Activated naive CD4-positive, alpha-beta T cell (primary cell): ENCODE measurements at places on chromosomes 2 and 18.

DNA sequence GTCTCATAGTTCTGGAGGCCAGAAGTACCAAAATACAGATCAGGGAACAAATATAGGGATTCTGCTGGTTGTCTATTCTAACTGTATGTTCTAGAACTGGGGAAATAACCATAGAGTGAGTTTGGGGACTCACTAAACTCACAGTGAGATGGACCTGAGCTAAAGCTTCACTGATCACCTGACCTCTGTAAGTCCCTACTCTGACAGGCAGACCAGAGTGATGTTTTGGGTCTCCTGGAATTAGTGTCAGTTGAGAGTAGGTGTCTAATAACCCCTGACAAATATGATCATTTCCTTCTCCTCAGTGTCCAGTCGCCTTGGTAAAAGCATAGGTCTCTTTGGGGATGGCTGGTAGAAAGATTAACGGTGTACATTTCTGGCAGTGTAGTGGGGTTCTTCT, 14.2 kb downstream of the PIKFYVE start:
- no peak for DNase-seq

DNA sequence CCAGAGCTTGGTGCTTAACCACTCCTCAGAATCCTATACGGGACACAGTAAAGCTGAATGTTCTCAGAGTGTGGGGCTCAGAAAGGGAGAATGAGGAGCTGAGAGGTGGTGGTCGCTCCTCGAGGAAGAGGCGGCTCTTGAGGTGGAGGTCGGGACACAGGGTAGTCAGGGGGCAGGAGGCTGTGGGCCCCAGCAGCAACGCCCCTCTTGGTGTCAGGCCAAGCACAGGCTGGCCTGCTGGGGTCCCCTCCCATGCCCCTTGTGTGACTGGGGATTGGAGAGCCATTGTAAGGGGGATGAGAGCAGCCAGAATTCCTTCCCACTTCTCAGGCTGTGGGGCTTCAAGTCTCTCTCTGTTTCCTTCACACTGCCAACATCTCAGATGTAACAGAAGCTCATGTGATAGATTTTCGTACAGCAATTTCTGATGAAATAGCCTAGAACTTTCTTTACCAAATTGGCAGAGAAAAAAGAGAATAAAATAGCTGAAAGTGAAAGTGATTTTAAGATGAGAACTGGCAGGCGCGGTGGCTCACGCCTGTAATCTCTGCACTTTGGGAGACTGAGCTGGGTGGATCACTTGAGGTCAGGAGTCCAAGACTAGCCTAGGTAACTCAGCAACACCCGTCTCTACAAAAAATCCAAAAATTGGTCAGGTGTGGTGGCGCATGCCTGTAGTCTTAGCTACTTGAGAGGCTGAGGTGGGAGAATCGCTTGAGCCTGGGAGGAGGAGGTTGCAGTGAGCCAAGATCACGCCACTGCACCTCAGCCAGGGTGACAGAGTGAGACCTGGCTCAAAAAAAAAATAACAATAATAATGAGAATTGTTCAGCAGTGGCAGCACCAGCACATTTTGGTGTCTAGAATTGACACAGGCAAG, 61.1 kb upstream of the RPL31 start:
- DNase-seq: no peak

- no peak for DNase-seq
Measured at GRCh38 chr2:230885463-230886130, 20.9 kb downstream of the ITM2C start.

DNA sequence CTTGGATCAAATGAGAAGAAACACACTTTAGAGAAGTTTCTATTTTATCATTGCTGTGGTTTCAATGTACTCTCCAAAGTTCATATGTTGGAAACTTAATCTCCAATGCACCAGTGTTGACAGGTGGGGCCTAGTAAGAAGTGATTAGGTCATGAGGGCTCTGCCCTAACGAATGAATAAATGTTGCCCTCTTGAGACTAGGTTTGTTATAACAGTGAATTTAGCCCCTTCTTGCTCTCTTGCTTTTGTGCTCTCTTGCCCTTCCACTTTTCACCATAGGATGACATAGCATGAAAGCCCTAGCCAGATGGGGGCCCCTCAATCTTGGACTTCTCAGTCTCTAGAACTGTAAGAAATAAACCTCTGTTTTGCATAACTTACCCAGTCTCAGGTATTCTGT, 664.8 kb downstream of the DCC start:
- no peak for DNase-seq

DNA sequence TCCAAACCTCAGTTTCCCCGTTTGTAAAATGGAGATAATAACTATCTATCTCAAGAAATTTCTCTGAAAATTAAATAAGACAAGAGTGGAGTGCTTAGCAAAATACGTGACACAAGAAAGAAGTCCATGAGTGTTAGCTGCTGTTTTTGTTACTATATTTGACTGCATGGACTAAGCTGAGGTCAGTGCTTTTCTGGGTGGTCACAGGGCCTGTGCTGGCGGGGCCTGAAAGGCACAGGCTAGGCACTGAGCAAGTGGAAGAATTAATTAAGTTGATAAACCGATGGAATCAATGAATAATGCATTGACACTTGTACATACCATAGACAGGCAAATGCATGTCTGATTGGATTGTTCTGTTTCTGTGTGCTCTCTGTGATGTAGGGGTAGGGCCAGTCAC, 27.3 kb downstream of the RPL37A start:
- DNase-seq: no peak

DNA sequence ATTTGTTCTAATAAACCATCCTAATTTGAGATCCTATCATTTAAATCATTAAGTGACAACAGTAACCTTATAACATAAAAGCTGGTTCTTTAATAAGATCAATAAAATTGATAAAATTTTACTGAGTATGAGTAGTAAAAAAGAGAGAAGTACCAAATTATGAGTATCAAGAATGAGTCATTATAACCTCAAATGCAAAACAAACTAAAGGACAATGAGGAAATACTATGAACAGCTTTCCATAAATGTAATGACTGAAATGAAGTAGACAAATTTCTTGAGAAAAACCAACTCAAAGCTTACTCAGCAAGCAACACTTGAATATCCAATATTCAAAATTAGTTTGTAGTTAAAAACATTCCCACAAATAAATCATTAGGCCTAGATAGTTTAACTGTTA, 433.0 kb downstream of the ZEB2 start:
- no peak for DNase-seq

- DNase-seq: no peak
Measured at GRCh38 chr18:49788327-49788898, 24.9 kb downstream of the ACAA2 start.

GRCh38 chr2:234444242-234444730, 52.6 kb downstream of the ARL4C start:
- no peak for DNase-seq

GRCh38 chr2:151150331-151151320, 111.0 kb downstream of the RBM43 start:
- DNase-seq: no peak

DNA sequence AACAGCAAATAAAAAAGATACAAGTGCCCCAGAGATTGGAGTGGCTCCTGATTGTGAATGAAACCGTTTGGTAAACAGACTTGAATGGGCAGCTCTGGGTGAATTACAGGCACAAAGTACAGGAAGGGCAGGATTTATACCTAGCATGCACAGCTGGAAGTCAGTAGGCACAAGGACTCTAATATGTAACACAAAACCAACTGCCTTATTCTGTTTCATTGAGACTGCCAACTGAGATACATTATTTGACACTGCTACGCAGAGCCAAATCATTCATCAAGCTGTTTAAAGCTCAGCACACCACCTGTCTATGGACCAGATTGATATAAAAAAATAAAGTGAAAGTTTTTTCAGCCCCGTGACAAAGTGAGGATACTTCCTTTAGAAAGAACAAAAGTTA, 541.2 kb downstream of the NUP35 start:
- no peak for DNase-seq

GRCh38 chr2:155599834-155600233, 732.7 kb downstream of the NR4A2 start:
- DNase-seq: no peak

DNA sequence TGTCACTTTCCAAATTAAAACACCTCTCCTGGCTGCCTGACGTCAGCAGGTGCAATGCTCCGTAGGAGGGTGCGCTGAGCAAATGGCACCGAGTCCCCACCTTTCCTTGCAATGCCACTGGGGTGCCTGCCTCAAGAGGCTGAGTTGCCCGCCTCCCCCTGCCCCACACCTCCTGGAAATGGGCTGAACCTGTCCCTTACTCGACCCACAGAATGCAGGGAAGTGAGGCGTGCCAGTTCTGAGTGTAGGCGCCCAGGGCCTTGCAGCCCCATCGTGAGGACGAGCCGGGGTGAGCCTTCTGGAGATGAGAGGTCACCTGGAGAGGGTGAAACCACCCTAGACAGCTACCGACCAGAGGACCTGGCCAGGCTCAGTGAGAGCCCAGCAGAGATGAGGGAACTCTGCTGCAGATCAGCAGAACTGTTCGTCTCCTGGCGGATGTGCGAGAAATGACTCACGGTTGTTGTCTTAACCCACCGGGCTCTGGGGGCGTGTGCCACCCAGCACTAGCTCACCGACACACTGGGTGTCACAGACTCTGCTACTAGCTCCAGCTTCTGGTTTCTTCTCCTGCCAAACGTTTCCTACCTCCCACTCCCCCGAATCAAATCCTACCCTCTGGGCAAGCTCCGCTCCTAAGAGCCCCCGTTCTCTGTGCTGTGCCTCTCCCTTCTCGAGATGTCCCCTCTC, 168.7 kb upstream of the HDAC4 start:
- no peak for DNase-seq

DNA sequence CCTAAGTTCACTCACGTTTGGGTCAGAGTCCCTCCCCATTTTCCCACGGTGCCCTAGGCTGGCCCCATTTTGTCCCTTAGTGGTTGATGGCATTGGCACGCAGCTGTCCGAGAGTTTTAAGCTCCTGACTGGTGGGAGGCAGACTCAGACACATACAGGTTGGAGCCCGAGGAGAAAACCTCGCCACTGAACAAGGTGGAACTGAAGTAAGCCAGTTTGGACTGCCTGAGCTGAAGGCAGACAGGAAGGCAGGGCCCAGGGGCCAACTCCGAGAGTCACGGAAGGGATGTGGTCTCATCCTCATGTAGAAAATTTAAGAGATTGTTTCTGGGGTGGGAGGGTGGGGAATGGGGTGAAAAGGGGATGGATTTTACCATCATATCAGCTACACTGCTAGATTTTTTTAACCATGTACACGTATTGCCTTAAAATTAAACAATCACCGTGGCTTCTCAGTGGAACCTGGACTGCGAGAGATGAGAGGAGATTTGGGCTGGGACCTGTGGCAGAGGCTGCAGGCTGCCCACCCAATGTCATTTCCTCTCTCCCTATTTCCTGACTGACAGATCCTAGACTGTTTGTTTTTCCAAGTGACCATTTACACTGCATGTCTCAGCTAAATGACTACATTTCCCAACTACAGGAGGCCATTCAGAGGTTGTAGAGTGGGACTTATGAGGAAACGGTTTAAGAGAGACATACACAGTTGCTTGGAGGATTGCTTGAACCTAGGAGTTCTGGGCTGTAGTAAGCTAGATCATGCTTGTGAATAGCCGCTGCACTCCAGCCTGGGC, 19.4 kb upstream of the NMUR1 start:
- no peak for DNase-seq

DNA sequence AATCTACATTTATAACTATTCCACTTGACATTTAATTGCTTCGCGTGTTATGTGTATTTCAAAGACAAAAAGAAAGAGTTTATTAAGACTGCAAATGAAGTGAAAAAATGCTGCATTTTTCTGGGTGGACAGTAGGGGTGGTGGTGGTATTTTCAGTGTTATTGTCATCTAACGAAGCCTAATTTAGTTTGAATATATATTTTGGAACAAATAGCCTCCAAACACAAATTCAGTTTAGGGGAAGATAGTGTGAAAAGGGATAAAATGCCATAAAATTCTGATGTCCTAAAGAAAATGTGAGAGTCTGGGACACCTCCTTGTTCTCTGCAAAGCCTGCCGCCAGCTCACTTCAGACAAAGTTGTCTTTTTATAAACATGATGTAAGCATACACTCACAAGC, 425.1 kb downstream of the NRXN1 start:
- DNase-seq: no peak

DNA sequence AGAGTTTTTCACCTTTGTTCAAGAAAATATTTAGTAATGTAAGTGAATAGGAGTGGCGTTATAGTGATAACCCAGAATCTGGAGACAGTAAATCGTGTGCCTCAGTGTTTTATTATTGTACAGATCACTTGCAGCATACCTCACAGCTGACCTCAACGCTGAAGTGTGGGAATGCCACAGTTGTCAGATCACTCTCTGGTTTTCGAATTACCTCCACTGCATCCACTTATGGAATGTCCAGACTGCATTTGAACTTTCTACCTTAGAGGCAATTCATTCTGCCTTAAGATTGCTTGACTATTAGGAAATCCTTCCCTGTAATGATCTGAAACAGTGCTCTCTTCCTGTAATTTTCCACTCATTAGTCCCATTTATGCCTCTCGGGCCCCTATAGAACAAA, 164.5 kb upstream of the ALPP start:
- DNase-seq: no peak

DNA sequence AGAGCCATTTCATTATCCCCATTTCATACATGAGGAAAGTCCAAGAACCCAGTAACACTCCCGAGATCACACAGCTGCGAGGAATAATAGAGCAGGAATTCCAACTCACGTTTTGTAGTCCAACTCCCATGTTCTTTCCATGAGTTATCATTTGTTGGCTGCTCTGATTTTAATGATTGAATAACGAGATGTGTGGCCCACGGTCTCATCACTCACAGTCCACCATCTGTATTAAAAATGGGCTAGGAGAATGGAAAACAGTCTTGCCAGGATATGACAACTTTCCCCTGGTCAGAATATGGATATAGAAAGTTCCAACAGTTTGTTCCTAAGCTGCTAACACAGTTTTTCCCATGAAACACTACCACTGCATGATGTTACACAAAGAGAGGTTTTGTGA, 147.5 kb downstream of the METTL4 start:
- DNase-seq: no peak

- no peak for DNase-seq
Measured at GRCh38 chr18:7584646-7585275, 17.6 kb downstream of the PTPRM start.

- no peak for DNase-seq
Measured at GRCh38 chr2:128494640-128495321, 176.1 kb upstream of the HS6ST1 start.

- no peak for DNase-seq
Measured at GRCh38 chr2:75616406-75616805, 30.2 kb upstream of the MRPL19 start.

DNA sequence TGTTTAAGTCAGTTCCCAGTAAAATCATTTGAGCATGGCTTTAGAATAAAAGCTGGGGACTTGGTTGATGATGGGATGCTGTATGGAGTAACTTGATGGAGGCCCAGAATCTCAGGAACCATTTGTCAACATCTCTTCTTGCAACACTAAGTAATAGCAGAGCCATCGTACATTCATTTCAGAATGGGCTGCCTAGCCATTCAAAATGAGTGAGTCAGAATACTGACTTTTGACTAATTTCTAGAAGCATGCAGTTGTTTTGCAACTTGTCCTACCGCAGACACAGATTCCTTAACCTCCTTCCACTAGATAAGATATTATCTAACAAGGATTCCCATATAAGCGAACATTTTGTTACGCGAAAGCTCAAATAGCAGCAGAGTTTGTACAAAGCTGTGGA, 229.5 kb downstream of the CNTNAP5 start:
- no peak for DNase-seq
